Cardiac septum (tissue), 1 donor: ENCODE measurements at places on chromosomes 2 and 18.

- no peak for DNase-seq
Observed at GRCh38 chr2:176461098-176461808, 192.0 kb downstream of the MTX2 start.

DNA sequence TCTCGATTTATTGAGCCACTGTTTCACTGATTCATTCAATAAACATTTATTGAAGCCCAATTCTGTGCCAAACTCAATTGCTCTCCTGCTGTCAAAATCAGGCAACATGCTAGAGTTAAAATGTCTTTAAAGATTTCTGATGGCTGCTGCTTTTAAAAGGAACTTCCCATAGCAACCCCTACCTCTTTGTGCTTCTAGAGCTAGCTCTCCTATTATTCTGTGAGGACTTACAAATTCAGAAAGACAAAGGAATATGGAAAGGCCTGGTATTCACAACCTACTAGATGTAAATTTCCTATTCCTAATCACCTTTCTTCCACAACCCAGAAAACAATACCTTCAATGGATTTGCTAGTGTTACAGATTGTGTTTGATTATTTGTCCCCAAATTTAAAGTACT, 395.5 kb downstream of the NRXN1 start:
- DNase-seq, result no peak

- DNase-seq, result no peak
Observed at GRCh38 chr2:8679567-8679826, 2.4 kb upstream of the ID2 start.

- no peak for DNase-seq
Observed at GRCh38 chr2:204015118-204015843, 78.7 kb downstream of the ICOS start.

GRCh38 chr18:62522178-62522503, 684 bp upstream of the ZCCHC2 start:
- no peak for DNase-seq

- no peak for DNase-seq
Observed at GRCh38 chr2:113972766-113973165, 82.9 kb downstream of the ACTR3 start.

DNA sequence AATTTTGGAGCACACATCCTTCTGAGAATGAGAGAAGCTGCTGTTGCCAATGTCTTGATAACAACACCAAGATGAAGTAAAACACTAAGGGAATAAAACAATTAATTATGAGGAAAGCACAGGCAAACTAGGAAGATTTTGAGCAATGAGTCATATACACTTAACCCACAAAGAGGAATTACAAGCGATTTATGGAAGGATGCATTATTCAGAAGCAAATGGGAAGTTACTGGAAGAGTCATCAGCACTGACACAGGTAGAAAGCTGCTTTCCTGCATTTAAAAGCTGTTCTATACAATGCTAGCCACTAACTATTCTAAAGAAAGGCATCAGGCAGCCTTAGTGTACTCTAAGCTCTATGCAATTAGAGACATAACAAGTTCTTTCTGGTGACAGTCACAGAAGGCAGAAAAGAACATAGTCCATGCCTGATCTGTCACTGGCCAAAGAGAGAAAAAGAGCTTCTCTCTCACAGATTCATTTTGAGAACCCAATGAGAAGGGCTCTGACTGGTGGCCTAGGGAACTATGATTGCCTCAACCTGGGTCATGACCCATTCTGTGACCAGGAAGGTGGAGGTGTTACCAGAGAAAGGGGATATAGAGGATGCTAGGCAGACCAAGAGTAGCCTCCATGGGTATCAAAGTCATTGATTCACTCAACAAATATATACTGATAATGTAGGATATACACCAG, 45.4 kb downstream of the M1AP start:
- DNase-seq, result no peak

GRCh38 chr2:159326569-159327255, 40.2 kb upstream of the WDSUB1 start:
- DNase-seq, result no peak

DNA sequence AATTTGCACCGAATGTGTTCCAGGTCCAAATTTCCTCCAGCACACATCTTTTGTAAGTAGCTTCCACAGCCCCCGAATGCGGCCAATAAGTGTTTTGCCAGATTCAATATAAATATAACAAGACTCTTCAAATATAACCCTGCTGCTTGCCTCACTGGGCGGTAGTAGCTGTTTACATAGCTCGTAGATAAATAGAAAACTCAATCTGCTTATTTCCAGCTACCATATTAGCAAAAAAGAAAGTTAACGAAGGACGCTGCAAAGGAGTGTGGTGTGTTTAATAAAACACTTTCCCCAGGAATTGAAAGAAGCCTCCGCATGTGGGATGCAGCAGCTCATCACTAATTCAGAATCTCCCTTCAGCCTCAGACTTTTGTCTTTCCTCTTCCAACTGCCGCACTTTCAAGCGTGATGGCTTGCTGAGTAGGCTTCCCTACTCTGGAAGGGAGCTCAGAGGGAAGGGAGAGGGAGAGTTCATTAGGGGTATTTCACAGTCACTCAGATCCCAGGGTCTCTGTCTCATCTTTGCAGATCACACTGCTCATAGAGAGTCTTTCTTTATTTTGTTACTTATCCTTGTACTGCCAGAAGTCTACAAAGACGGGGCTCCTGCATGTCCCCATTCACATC, 367.0 kb downstream of the RND3 start:
- no peak for DNase-seq

- peak; percentile 76 for DNase-seq
Observed at GRCh38 chr18:12658426-12659138, 675 bp upstream of the SPIRE1 start.

DNA sequence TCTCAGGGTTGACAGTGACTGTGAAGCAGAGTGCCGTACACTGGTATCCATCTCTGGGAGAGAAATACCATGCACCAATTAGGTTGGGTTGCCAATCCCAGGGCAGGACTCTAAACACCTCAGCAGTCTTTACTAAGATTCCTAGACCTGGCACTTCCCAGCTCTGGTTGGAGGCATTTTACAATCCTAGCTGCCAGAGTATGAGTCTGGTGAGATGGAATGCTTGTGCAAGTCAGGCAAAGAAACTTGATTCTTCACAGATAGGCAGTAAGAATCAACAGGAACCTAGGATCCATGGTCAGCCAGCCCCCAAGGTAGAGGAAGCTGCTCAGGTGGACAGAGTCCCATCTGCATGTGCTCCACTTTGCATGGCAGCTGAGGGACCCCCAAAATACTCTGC, 6.0 kb upstream of the UGT1A5 start:
- DNase-seq, result no peak

GRCh38 chr18:50507120-50507590, 52.7 kb upstream of the MAPK4 start:
- DNase-seq, result no peak

- DNase-seq, result no peak
Observed at GRCh38 chr2:143686585-143687164, 557.5 kb downstream of the ARHGAP15 start.

DNA sequence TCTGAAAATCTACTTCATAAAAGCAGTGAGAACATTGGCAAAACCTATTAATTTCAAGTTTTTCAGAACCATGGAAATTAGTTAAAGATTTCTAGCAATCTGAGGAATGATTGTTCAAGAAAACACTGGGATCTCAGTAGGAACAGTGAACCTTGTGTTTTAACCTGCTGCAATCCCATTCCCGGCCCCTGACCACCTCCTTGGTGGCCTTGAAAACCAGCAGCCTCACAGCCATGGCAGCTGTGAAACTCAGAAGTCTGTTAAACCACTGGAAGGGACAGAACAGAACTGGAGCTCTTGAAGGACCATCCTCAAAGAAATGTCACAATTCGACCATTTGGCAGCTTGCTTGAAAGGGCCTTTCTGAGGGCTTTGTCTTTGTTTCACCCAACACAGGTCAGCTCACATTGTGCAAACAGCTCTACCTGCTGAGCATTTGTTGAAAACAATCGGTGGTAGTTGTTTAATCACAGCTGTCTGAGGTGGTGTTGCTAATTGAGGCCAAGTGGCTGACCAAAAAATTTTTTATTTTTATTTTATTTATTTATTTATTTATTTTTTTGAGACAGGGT, 25.8 kb downstream of the NEDD4L start:
- no peak for DNase-seq

DNA sequence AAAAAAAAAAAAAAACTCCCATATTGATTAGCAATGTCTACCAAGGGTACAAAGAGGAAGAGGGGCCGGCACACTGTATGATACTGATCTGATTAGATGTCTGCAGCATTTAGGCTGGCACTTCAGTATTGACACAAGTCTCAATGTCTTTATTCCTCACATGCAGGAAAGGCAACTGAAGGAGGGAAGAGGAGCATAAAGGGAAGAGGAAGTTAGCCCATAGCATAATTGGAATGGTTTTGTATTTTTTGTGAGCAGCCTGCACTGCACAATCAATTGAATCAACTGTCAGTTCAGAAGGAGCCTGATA, 79.0 kb downstream of the DNER start:
- DNase-seq, result no peak

DNA sequence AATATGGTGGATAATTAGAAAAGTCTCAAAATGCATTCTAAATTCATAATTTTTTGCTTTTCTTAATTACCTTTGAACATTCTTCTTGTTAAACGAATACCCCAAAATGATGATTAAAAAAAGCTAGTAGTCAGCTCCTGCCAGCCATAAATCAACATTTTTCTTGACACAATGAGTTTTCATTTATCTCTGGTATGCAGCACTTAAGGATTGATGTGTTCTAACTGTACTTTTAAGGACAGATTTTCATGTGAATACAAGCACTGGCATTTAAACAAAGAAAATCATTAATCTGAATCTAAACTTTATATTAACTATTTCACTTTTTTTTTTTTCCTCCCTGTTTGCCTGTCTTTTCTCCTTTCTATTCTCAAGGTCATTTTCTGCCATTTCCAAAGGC, 976.8 kb downstream of the TMEM182 start:
- no peak for DNase-seq

DNA sequence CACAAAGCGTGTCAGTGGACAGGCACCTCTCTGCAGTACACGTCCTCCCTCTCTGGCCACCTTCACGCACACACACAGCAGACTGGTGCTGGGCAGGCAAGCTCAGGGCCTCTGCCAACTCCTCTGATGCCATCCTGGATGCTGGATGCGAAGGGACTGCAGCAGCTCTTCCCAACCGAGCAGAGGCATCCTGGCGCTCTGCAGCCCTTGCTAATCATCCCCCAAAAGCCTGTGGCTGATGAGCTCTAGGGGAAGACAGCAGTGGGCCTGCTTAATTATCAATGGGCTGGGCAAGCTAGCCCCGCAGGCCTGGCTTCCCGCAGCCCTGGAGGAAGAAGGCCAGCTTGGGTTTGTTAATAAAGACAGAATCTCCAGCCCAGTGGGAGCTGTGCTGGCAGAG, 71.3 kb upstream of the TEX51 start:
- no peak for DNase-seq

DNA sequence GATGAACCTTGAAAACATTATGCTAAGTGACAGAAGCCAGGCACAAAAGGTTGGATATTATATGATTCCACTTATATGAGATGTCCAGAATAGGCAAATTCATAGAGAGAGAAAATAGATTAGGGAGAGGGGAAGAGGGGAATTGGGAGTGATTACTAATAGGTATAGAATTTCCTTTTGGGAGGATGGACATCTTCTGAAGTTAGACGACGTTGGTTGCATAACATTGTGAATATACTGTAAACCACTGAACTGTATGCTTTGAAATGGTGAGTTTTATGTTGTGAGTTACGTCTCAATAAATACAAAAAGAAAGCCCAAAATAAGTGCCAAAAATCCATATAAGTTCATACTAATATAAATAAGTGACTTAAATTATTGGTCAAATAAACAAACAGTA, 18.6 kb upstream of the CYP26B1 start:
- no peak for DNase-seq

DNA sequence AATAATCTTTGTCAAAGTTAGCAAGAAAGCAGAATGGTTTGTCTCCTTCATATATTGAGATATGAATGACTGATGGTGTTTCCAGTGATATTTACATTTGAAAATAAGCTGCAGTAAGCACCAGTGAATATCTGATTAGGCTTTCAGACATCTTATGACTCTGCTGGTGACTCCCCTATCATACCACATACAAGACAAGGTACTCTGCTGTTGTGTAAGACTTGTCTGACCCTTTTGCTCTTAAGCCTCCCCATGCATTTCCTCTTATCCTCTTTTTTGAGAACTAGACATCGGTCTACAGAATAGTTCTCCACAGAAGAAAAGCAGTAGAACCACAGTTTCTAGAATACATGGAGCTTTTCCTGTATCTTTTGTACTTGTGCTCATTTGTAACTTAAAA, 9.3 kb downstream of the POLI start:
- no peak for DNase-seq

- no peak for DNase-seq
Observed at GRCh38 chr18:80232710-80233109, 14.6 kb downstream of the PARD6G start.

GRCh38 chr2:79996709-79997108, 307.8 kb downstream of the LRRTM1 start:
- no peak for DNase-seq

DNA sequence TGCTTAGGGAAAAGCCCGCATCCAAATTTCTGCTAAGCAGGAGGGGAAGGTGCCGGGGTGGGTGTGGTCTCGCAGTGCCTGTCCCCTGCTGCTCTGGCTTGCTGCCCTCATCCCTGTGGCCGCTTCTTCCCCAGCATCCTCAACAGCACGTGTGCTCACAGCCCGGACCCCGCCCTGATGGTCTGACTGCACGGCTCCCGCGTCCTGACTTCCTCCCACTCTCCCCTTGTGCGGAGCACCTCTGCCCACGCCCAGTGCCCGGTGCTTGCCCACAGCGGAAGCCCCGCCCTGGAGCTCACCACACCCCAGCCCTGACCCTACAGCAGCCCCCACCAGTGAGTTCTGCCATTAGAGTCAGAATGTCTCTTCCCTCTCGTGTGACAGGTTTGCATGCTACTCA, 277.9 kb downstream of the NDUFA10 start:
- no peak for DNase-seq

DNA sequence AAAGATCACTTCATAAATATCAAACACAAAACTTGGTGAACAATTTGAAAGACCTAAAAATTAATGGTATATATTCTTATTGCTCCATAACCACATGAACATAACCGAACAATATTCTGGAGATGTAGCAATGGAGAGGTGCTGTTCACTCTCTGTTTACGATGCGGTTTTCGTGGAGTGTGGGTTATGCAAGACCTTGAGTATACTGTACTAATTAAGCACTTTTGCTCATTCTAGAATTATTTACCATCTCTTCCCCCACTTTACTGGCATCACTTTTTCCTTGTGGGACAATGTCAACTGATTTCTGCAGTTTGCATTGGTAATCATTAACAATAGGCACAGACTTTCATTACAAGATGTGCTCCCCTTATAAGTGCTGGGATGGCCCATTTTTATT, 97.6 kb downstream of the RAPH1 start:
- no peak for DNase-seq

DNA sequence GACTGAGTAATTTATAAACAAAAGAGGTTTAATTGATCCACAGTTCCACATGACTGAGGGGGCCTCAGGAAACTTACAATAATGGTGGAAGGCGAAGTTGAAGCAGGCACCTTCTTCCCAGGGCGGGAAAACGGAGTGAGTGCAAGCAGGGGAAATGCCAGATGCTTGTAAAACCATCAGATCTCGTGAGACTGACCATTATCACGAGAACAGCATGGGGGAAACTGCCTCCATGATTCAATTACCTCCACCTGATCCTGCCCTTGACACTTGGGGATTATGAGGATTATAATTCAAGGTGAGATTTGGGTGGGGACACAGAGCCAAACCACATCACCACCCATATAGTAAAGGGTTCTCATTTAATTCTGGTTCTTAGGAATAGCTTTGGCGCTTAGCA, 219.5 kb upstream of the ATP5MC3 start:
- DNase-seq, result no peak

GRCh38 chr2:130764821-130765115, 9.4 kb downstream of the AMER3 start:
- DNase-seq, result no peak
